HS-27A (cell line): ENCODE measurements at places on chromosomes 1 and 21.

DNA sequence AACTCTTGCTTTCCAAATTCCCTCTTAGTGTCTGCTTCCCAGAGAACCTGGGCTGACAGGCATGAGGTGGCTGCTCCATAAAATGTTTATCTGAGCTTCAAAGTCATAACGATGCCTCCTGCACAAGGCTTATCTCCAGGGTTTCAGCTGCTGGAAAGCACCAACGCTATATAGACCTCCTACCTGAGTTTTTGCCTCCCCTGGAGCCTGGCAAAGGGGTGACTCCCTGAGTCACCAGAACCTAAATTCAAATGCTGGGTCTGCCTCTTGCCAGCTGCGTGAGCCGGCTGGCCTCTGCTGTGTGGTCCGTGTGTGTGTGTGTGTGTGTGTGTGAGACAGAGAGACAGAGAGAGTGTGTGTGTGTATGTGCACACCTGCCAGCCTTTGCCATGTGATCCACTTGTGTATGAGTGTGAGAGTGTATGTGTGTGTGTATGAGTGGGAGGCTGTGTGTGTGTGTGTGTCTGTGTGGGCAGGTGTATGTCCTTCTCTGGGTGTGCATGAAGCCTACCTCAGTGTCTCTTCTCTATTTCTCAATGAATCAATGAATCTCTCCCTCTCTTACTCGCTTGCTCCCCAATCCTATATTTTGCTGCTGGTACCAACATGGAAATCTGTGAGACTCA lies 714.9 kb downstream of the MATN1 start:
- no peak for DNase-seq

DNA sequence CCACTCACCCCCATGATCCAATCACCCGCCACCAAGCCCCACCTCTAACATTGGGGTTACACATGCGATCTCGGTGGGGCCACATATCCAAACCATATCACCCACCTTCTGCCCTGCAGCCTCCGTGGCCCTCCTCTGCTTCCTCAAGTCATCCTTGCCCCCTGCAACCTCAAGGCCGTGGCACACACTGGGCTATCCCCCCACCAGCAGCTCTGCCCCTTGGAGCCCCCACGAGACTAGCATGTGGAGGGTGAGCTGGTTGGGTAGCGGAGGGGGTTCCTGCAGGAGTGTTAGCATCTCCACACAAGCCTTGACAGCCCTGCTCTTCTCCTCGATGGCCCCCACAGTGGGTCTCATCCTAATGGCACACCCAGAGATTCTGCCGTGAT lies 100.8 kb downstream of the TOMM20 start:
- no peak for DNase-seq

GRCh38 chr1:236942431-236942830 lies 61.8 kb downstream of the MT1HL1 start:
- no peak for DNase-seq

DNA sequence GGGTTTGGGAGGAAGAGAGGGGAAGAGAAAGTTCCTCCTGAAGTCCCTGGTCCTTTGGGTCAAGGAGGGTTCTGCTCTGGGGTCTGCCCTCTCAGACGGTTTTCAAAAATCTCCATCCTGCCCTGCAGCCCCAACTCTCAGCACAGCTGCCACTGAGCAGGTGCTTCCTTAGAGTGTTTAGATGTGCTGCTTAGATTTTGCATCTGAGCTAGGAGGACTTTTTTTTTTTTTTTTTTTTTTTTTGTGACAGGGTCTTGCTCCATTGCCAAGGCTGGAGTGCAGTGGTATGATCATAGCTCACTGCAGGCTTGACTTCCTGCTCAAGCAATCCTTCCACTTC lies 324.9 kb upstream of the POU3F1 start:
- DNase-seq, result no peak

GRCh38 chr1:33560680-33561079 lies 88.2 kb downstream of the ZSCAN20 start:
- DNase-seq, result no peak

DNA sequence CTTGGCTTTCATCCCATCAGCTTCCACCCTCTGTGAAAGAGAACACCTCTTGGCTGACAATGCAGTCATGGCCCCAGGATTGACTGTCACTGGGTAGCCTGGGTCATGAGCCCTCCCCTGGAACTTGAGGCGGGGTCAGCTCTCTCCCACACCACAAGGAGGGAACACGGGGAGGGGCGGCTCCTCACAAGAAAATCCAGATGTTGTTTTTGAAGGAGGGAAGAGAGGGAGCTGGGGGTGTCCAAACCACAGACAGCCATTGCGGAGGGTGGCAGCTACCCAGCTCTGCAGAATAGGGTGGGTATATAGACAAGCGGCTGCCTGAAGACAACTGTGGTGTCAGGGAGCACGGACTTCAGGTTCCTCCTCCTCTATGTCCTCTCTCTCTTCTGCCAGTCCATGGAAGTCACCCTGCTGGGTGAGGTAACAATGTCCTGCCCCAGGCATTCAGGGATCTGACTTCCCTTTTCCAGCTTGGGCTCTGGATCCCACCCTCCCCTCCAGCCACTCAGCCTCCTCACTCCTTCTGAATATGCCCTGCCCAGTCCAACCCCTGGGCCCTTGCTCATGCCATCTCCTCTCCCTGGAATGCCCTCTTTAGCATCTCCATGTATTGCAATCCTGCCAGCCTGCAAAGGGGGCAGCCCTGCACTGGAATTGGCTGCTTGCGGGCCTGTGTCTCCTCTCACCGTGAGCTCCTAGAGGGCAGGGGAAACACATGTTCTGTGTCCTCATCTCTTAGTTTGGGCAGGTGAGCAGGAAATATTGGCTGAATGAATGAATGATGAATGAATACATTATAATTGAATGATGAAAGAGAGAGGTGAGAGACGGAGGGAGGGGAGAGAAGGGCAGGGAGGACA lies 60.9 kb upstream of the RUNX3 start:
- DNase-seq, result no peak

- peak; percentile 36 for DNase-seq
Observed at GRCh38 chr1:12124693-12125421, 41.9 kb upstream of the TNFRSF1B start.

GRCh38 chr1:50750021-50750619 lies 209.9 kb downstream of the FAF1 start:
- peak; percentile 11 for DNase-seq

- no peak for DNase-seq
Observed at GRCh38 chr1:156608036-156608674, 6.9 kb upstream of the GPATCH4 start.

GRCh38 chr1:54585181-54586066 lies 37.4 kb downstream of the ACOT11 start:
- no peak for DNase-seq

- no peak for DNase-seq
Observed at GRCh38 chr1:8184301-8184700, 133.6 kb upstream of the SLC45A1 start.

DNA sequence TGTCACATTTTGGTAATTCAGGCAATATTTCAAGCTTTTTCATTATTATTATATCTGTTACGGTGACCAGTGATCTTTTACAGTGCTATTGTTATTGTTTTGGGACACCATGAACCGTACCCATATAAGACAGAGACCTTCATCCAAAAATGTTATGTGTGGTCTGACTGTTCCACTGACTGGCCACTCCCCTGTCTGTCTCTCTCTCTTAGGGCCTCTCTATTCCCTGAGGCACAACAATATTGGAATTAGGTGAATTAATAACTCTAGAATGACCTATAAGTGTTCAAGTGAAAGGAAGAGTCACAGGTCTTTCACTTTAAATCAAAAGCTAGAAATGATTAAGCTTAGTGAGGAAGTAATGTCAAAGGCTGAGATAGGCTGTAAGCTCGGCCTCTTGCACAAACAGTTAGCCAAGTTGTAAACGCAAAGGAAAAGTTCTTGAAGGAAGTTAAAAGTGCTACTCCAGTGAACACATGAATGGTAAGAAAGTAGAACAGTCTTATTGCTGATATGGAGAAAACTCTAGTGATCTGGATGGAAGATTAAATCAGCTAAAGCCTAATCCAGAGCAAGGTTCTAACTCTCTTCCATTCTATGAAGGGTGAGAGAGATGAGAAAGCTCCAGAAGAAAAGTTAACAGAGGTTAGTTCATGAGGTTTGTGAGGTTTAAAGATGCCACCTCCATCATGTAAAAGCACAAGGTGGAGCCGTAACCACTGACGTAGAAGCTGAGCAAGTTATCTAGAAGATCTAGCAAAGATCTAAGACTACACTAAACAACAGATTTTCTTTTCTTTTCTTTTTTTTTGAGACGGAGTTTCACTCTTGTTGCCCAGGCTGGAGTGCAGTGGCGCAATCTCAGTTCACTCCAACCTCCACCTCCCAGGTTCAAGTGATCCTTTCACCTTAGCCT lies 19.7 kb upstream of the DIPK1A start:
- no peak for DNase-seq

DNA sequence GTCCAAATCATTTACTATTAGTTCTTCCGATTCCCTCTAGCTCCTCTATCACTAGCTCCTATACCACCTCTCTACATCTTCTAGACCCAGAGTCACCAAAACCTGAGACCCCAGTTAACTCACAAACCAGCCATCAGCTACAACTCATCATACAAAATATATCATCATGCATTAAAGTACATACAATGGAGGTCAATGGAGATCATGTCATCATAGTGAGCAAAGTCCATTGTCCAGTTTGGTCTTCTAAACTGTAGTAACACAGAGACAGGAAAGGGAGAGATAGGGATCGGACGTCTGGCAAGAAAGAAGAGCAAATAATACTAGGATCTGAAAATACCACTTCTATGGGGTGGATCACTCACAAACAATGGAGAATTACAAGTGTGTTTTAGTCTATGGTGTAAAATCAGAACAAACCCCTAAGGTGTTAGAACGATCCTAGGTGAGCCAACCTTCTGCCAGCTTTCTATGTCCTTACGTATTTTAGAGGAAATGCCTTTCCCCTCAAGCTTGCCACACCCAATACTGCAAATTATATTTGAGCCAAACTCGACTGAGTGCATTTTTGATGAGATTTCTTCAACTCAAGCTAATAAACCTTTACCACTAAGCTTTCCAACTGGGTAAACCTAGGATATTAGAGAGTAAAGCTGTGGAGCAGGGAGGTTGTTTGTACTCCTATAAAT lies 3.9 kb downstream of the ADIPOR1 start:
- no peak for DNase-seq

DNA sequence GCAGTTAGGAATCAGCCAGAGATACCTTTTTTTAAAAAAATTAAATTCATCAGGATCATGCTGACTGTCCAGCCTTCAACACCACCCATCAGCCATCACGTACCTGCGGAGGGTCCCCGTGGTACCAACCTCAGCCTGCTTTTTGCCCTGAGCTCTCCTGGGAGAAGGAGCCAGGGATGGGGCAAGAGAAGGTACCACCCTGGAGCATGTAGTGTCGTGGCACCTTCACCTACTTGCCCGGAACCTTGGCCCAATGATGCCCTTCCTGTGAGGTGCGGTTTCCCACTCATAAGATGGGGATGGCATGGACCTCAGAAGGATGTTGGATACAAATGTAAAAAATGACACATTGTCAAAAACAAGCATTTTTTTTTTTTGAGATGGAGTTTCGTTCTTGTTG lies 88.4 kb upstream of the C1orf174 start:
- no peak for DNase-seq

- peak; percentile 62 for DNase-seq
Observed at GRCh38 chr1:109198043-109198695, 15.5 kb upstream of the SARS1 start.

- DNase-seq, result no peak
Observed at GRCh38 chr21:42349420-42350317, 1.1 kb downstream of the TFF2 start.

GRCh38 chr1:11187931-11188330 lies 1.2 kb upstream of the ANGPTL7 start:
- DNase-seq, result no peak

DNA sequence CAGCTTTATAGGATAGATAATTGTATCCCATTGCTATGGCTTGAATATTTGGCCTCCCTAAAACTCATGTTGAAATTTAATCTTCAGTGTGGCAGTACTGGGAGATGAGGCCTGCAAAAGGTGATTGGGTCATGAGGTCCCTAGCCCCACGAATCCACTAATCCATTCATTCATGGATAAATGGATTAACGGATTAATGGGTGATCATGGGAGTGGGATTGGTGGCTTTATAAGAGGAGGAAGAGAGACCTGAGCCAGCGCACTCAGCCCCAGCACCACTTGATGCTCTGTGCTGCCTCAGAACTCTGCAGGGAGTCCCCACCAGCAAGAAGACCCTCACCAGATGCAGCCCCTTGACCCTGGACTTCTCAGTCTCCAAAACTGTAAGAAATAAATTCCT lies 32.0 kb downstream of the S100A6 start:
- no peak for DNase-seq

- no peak for DNase-seq
Observed at GRCh38 chr1:81237473-81238089, 563.2 kb upstream of the ADGRL2 start.

- no peak for DNase-seq
Observed at GRCh38 chr1:16980473-16981268, at the start of gene MFAP2. Gene MFAP2 (minus strand): TSS chr1:16980620. CDS start chr1:16978273, 2,347 bp downstream.

- DNase-seq, result no peak
Observed at GRCh38 chr1:169784102-169784501, 10.6 kb downstream of the METTL18 start.

DNA sequence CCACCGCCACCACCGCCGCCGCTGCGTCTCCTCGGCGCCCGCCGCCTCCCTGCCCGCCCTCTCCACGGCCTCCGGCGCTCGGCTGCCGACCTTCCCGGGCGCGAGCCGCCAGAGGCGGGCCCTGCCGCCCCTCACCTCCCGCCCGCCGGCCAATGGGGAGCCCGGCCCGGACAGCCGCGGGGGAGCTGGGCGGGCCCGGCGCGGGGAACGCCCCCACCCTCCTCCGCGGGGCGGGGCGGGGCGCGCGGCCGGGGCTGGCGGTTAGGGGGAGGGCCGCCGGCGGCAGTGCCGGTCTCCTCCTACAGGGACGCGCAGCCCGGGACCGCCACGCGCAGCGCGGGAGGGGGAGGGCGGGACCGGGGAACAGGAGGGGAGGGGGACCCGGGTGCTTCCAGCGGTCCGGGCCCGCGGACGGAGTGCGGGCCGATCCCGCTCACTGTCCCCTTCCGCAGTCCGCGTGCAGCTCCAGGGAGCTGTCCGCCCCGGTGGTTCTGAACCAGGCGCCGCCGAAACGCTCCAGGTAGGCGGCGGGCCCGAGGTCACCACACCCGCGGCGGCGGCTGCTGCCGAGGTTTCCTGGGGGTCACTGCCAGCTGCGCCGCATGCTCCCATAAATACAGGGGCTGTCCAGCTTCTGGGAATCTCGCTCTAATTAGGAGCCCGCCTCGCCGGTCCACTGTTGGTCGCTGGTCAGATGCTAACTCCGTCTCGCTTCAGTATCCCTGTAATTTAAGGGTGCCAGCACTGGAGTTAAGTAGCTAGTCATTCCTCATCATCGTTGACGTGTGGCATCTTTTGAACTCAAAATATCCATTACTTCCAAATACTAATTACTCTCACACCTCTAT lies at the start of gene PGBD5:
Gene PGBD5 (minus strand): TSS at position 87 of the 848 bp plus-strand sequence. CDS start 404 bp downstream, outside the sequence.
- no peak for DNase-seq
